ENCODE measurements at places on chromosomes 12 and 14.

DNA sequence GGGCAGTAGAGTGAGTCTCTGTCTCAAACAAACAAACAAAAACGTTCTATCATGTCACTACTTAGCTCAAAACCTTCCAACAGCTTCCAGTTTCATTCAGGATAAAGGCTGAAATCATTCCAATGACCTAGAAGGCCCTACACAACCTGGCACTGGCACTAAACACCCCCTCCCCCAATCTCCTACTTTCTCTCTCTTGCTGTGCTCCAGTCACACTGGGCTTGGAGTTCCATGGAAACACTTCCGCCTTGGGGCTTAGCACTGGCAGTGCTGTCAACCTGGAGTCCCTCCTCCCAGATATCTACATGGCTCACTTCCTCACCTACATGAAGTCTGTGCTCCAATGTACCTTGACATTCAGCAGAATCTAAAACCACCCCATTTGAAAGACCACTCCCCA lies 65.0 kb upstream of the SINHCAF start:
- DNase-seq, result no peak

DNA sequence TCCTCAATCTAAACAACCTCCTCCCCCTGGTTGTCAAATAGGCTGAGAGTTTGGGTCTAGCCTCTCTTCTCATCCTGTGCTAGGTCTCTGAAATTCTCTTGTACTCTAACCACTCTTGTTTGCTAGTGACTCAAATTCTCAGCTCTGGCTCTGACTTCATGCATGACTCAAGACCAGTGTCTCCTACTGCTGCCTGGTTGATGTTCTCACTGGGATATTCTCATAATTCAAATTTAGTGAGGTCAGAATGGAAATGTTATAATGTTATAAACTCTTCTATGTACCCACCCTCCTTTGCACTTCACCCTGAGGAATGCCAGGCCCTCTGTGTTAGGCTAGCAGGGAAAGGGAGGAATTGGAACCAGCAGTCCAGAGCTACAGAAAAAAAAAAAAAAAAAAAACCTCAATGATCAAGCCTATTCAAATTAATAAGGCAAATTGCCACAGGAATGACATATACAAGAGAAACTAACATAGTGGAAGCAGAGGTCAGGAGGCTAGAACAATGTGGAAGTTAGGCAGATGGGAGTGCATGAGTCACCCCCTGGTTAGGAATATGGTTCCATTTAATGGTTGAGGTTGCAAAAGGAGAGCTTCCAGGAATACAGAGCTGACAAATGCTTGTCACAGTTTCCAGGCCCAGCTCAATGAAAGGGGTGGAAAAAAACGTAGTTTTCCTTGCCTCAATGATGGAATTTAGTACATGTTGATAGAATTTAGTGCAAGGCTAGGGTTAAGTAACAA lies 459.5 kb downstream of the RMST start:
- DNase-seq, result peak; percentile 74

DNA sequence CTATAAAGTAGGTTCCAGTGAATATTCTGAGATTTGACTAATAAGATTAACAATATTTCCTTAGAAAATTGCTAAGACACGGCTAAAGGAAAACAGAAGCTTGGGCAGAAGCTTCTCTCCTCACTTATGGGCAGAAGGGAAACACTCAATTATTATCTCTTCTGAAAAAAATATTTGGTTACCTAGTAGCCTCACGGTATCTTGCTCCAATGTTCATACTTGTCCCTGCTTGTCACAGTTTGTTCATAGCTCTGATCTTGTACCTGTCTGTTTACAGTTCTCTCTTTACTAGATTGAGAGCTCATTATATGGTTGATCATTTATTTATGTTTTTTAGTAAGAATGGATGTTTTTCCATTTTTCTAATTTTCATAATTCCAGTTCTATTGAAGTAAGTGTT lies 458.0 kb upstream of the ATP2B1 start:
- DNase-seq, result no peak

- DNase-seq, result no peak
Observed at GRCh38 chr12:30816742-30817465, 62.2 kb upstream of the CAPRIN2 start.

GRCh38 chr12:115638733-115639647 lies 638.5 kb downstream of the MED13L start:
- DNase-seq, result no peak

GRCh38 chr14:65453807-65454480 lies 41.4 kb downstream of the FUT8 start:
- no peak for DNase-seq

- DNase-seq, result no peak
Observed at GRCh38 chr12:57607958-57608663, 3.1 kb upstream of the ARHGEF25 start.

DNA sequence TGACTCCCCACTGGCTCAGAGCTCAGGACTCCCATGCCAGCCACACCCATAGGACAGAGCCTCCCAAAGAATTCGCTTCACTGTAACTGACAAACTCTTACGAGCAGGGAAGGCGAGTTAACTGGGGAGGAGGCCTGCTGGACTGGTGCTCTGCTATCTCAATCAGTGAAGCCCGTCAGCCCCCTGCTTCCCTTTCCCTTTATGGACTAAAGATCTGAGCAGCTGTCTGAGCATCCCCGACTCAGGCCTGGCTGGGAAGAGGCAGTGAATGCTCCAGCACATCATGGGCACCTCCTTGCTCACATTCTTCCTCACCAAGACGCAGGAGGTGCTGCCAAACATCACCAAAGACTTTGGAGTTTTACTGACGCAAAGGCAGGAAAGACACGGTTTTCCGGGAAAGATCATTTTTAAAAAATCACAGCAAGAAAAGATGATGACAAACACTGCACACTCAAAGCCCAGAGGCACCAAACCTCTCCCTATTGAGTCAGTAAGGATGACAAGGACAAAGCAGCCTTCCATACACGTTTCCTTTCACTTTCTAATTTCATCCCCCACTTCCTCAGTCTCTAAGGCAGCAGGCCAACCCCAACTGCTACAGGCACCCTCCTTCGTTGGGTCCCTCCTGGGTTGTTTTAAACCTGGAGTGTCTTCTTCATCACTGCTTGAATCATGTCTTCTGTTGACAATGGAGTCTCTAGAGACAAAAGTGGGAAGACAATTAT lies 45.0 kb upstream of the P2RX7 start:
- no peak for DNase-seq

DNA sequence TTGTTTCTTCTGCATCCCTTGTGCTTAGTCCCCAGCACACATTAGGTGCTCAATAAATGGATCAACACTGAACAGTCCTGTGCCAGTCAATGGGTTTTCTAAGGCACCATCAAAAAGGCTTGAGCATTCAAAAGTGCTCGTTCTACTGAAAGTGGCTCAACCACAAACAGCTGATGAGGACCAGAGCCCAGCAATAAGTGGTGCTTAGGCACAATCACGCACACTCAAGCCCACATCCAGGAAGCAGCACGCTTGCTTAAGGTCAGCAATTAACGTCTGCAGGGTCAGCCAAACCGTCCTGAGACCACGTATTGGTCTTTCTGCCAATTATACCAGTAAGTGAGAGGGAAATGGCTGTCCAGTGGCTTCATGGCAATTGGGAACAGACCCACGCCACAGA lies 56.5 kb downstream of the PRIMA1 start:
- DNase-seq, result no peak

- peak; percentile 35 for DNase-seq
Observed at GRCh38 chr14:50954811-50955372, 10.6 kb upstream of the PYGL start.

GRCh38 chr14:75946785-75947184 lies 35.0 kb downstream of the TGFB3 start:
- no peak for DNase-seq

DNA sequence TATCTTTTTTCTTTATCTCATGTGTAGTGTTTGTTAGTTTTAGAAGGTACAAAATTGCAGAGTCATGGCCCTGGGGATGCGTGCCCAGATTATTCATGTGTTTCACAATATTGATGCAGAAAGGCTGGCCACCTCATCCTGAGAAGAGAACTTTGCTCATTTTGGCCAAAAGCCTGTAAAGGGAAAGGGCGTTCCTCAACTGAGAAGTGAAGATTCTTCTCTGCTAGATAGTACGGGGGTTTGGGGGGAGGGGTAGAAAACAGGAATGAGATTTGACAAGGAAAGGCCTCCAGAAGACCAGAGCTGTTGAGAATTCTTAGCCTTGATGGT lies 1.7 kb downstream of the MGST1 start:
- peak; percentile 24 for DNase-seq

GRCh38 chr12:7012024-7012607 lies 6.2 kb downstream of the LPCAT3 start:
- no peak for DNase-seq

- DNase-seq, result no peak
Observed at GRCh38 chr14:98932431-98933325, 339.3 kb downstream of the BCL11B start.

DNA sequence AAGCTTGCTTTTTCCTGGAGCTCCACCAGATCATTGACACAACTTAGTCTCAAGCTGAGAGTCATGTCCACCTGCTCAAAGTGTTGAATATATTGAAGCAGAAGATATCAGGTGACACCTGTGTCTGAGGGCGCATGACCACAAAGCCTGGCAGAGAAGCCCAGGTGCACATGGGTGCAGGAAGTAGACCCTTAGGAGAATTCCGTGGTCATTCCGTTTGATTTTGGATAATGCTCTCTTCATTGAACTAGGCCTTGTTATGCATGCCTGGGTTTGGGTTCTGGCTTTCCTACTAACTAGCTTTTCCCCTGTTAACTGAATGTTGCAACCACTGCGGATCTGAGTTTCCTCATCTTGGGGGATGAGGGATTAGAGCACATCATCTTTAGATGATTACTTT lies 7.1 kb downstream of the ARHGDIB start:
- DNase-seq, result no peak

DNA sequence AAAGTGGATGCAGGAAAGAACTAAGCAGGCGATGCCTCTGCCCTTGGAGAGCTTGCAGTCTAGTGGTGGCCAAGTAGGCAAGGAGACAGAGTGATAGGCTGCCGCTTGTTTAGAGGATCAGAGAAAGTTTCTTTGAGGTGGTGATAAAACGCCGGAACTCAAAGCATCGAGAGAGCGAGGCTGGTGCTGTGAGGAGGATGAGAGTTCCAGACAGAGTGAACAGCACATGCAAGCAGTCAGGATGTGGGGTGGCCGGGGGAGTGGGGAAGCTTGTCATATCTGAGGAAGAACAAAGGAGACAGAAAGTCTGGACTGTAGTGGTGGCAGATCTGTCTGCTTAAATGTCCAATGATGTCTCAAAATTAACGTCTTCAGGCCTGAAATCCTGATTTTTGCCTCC lies 319.7 kb downstream of the SNAPC1 start:
- DNase-seq, result no peak

- no peak for DNase-seq
Observed at GRCh38 chr12:104590022-104590421, 133.3 kb downstream of the CHST11 start.

DNA sequence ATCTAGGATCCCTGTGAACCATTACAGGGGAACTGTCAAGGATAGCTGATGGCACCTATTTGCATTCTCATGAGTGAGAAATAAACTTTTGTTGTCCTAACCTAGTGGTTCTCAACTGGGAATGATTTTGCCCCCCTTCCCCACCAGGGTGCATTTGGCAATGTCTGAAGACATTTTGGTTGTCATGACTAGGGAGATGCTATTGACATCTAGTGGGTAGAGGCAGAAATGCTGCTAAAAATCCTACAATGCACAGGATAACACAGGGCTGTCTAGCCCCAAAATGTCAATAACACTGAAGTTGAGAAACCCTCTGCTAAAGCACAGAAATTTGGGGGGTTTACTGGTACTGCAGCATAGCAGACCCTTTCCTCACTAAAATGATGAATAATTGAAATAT lies 140.9 kb upstream of the SRRM4 start:
- no peak for DNase-seq

DNA sequence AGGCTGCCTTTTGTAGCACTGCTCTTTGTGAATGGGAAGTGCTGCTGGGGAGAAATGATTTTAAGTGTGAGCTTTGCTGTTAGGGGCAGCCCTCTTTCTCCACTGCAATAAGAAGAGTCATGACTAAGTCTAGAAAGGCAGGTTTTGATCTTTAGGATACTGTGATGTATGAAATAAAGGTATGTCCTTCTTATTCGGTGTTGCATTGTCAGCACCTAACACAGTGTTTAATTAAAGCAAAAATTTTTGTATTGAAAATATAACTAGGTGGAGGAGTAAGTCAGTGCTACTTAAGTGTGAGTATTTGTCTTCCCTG lies 81.5 kb downstream of the ETV6 start:
- DNase-seq, result no peak

GRCh38 chr12:55067701-55068100 lies 47.9 kb downstream of the NEUROD4 start:
- no peak for DNase-seq

DNA sequence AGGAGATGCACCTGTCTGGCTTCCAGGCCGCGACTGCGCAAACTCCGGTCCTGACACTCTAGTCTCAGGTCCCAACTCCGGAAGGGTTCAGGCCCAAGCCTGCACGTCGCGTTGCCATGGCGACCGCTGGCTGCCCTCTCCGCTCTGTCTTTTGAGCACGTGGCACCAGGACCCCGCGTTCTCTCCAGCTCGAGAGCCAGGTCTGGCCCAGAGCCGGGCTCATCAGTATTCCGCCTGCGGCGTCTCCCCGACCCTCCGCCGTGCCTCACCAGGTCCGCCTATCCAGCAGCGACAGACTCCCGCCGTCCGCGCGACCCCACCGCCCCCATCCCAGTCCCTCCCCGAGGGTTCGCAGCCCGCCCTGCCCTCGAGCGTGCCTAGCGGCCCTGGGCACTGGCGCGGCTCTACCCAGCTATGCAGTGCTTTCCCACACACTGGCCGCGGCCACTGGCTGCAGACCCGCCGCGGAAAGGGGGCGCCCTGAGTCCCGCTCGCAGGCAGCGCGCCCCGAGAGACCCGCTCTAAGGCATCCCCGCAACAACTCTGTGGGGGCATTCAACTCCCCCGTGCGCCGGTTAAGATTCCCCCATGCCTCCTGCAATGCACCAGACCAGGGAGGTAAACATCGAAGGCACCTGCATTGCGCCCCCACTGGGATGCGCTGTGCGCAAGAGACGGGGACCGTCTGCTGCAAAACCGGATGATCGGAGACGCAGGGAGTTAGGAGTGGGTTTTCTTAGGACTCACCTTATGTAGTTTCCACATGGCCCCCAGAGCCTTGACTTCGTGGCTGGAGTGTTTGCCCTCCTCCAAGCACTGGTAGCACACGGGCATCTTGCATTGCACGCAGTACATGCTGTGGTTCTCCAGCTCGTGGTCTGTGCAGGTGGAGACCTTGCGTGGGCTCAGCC lies 1.3 kb downstream of the TRIM9 start:
- DNase-seq, result no peak

DNA sequence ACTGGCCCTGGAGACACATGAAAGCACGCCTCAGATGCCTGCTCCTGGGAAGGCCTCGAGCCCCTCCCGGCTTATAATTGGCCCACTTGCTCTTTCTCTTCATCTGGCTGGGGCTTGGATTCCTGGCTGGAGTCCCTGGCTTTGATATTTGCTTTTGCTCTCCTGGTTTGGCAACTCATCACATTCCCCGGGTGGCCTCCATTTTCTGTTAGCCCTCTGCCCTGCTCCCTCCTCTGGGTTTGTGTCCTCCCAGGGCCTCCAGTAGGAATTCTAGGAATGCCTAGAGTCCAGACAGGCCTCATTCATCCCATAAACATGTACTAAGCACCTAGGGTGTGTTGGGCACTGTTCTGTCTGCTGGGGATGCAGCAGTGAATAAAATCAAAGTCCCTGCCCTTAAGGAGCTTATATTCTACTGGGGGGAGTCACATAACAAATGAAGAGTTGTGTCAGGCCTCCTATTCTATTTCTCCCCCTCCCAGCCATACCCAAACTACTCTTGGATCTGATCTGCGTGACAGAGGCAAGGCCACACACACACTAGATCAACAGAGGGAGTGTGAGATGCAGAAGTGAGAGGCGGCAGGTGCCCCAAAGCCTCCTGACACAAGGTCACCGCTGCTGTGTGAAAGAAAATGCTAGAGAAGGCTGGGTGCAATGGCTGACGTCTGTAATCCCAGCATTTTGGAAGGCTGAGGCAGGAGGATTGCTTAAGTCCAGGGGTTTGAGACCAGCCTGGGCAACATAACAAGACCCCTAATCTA lies 21.3 kb upstream of the TSPAN9 start:
- DNase-seq, result no peak
